ENCODE measurements at places on chromosomes 2 and 18.

DNA sequence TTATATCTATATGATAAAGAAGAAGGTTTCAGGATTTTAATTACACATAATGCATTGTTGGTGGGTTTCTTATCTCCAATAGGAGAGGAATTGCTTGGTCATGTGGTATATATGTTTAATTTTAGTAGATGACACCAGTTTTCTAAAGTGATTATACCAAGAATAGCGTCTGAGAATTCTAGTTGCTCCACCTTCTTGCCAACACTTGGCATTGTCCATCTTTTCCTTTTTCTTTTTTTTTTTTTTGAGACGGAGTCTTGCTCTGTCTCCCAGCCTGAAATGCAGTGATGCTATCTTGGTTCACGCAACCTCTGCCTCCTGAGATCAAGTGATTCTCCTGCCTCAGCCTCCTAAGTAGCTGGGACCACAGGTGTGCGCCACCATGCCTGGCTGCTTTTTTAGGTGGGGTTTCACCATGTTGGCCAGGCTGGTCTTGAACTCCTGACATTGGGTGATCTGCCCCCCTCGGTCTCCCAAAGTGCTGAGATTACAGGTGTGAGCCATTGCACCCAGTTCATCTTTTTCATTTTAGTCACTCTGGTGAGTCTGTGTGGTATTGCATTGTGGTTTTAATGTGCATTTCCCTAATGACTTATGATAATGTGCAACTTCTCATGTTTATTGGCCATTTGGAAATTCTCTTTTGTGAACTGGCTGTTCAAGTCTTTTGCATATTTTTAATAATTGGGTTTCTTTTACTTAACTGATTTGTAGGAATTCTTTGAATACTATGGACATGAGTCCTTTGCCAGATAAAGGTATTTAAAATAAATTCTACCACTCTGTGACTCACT, 37.3 kb upstream of the ZNF512 start:
- no peak for DNase-seq

GRCh38 chr18:75304678-75305557, 94.3 kb downstream of the TSHZ1 start:
- DNase-seq = no peak

GRCh38 chr2:5798084-5798483, 105.9 kb downstream of the SOX11 start:
- DNase-seq = no peak

DNA sequence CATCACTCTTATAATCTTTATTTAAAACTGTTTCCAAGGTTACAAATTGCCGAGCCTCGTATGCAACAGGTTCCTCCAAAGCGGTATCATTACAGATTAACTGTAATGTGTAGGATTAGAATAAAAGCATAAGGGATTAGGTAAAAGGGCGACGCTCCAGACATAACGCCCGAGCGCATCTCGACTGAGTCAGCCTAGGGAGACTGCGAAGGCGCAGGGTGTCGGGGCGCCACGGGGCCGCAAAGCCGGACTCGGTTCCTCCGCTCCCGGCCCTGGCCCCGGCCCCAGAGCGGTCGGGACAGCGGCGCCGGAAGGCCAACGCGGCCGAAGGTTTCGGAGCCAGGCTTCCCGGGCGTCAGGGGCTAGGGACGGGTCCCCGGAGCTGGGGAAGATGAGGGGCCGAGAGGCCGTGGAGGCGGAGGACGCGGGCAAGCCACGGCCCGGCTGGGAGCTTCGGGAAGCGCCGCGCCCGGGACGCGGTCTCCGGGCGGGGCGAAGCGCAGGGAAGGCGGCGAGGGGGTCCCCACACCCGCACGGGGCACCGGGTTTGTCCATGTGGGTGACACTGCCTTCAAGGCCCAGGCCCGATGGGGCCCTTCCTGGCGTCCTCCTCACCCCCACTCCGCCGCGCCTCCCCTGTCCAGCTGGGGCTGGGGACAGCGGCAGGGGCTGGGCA, 12.9 kb upstream of the SIX3 start:
- no peak for DNase-seq

DNA sequence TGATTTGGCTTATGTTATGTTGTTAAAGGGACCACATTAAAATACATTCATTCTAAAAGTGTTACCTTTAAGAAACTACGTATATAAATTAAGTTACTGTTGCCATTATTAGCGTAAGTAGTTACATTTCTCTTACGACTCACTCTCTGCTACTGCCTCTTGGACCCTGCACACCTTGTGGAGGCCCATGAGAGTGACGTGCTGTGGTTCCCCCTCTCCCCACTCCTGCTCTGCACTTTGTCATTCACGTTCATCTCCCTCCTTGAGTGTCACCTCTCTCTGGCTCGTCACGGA, 830 bp upstream of the MERTK start:
- no peak for DNase-seq

- peak; percentile 42 for DNase-seq
Measured at GRCh38 chr2:113080134-113080533, 12.4 kb downstream of the IL1F10 start.

DNA sequence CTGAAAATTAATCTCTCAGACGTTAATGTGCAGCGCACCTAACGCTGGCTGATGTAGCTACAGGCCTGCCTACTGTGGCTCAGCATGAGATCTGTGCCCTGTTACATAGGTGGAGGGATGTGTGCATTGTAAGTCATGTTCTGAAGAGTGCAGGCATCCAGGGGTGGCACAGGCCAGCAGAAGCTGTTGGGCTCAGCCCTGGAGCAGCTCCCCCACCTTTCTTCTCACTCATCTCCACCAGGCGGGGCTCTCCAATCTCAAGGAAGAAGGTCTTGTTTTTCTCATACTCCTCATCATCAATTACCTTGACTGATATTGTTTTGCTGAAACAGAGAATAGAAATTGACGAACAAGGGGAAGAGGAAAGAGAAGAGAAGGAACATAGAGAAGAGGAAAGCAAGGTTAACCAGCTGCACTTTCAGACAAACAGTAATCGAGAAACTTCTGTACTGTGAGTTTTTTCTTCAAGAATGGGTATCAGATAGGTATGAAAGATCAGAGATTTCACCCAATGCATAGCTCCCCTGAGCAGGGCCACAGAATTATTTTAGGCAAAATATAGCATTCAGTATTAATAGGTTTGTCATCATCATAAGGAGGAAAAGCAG, 273.6 kb downstream of the SLC8A1 start:
- no peak for DNase-seq

- no peak for DNase-seq
Measured at GRCh38 chr2:43838560-43839267, at the start of the genes ABCG5 and ABCG8. Gene ABCG5, minus strand, starts transcription at chr2:43838839. Its CDS starts 160 bp downstream, at chr2:43838679. Gene ABCG8, plus strand, starts transcription at chr2:43838971. Its CDS starts 83 bp downstream, at chr2:43839054.

DNA sequence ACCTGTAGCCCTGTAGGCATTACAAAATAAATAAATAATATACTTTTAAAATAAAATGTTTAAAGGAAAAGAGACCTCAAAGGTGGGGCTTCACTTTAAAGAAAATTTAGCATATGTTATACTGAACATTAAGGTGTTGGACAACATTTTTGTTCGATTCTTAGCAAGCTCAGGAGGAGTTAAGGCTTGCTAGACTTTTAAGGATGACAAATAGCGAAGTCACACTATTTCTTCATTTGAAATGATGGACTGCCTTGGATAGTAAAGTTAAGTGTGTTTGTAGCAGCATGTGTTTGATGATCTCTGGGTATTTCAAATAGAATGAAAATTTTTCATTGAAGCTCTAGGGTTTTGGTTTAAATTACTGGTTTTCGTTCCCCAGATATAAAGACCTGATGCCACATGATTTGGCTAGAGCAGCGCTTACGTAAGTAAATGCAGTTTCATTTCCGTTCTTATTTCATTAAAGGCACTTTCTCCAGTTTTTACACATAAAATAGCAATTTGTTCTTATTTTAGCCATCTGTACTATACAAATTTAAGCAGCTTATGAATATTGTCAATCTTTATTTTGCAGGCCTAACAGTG, 24.9 kb downstream of the HADHB start:
- no peak for DNase-seq

DNA sequence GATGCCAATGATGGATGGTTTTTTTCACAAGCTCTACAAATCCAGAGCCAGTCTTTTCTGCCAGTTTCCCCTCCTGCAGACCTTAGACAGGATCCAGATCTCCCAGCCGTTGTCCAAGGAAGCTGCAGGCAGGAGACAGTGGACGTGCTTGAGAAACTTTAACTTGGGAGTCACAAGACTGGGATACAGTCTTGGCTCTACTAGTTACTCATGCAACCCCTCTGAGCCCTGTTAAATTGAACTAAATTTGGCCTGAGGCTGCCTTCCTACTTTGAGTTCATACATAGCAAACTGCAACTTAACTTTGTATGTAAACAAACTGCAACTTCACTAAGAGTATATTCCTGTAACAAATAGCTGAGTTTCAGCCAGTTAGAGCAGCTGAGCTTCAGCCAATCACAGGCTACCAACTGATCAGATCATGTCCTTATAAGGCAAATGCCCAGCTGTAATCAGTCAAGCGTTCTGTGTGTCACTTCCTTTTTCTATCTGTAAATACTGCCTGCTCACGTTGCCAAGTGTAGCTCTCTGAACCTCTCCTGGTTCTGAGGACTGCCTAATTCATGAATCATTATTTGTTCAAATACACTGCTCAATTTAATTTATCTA, 140.9 kb downstream of the CAPN13 start:
- DNase-seq = no peak

DNA sequence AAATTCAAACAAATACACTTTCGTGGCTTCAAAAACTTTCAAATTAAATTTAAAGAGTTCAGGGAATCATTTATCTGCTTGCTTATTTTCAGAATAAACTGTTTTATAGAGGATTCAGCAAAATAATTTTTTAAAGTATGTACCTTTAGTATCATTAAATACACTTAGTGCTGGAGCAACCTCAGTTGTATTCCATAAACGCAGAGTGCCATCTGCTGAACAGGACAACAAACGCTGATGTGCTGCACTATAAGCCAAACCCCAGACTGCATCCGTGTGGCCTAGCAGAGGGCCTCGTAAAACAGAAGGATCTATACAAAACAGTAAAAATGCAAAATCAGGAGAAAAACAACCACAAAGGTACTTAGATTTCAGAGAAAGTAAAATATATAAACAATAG, 108.6 kb downstream of the STRN start:
- DNase-seq = no peak

GRCh38 chr18:50399582-50399981, 24.7 kb downstream of the SKA1 start:
- no peak for DNase-seq

DNA sequence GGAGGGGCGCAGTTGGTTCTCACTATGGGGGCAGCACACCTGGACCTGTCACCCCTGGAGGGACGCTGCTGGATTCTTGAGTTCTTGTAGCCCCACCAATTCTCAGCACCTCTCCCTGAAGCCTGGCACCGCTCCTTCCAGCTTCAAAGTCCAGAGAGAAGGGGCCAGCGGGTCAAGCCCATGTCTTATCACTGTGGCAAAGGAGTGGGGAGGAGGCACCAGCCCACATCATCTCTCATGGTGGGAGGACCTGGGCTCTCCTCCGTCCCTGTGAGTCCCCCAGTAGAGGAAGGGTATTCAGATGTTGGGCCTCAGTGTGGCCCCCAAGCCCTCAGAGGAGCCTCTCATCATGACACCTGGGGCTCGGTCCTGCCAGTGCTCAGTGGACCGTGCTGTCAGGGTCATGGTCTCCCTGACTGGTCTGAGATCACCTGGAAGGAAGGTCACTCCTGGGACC, 67.4 kb downstream of the HS1BP3 start:
- no peak for DNase-seq

- no peak for DNase-seq
Measured at GRCh38 chr2:165924946-165925345, 28.6 kb downstream of the TTC21B start.

GRCh38 chr2:138700716-138701115, 79.5 kb downstream of the NXPH2 start:
- DNase-seq = no peak

GRCh38 chr2:133412694-133413093, 155.6 kb downstream of the NCKAP5 start:
- DNase-seq = no peak

GRCh38 chr2:236209996-236210395, 41.8 kb upstream of the GBX2 start:
- no peak for DNase-seq

- no peak for DNase-seq
Measured at GRCh38 chr18:13510594-13510993, 215.8 kb downstream of the FAM210A start.

GRCh38 chr2:98917031-98917471, 19.0 kb downstream of the CRACDL start:
- DNase-seq = no peak

DNA sequence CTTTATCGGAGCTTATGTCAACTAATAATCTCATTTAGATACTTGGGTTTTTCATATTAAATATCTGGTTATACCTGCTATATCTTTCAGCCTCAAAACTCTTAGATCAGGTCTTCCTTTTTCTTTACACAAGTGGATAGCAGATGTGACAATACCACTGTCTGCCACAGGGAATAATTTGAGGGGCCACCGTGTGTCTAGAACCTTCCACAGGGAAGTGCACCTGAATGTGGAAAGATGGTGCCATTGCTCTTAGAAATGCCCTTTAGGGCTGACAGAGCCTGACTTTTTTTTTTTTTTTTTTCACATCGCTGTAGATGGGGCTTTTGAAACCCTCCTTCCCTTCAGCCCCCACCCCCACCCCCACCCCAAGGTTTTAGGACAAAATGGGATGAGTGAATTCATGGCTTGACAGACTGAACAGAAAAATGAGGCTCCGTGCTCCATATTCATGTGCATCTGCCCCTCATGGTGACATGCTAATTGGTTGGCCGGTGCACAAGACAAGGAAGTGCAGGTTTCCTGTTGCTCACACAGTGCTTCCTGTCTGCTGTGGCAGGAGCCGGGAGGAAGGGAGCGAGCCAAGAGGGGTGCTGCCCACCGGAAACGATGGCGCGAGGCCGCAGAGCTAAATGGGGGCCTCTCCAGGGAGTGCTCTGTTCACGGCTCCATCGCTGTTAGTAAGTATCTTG, 246.0 kb downstream of the LDLRAD4 start:
- peak; percentile 63 for DNase-seq

GRCh38 chr2:138078153-138078552, 113.9 kb downstream of the HNMT start:
- DNase-seq = no peak

DNA sequence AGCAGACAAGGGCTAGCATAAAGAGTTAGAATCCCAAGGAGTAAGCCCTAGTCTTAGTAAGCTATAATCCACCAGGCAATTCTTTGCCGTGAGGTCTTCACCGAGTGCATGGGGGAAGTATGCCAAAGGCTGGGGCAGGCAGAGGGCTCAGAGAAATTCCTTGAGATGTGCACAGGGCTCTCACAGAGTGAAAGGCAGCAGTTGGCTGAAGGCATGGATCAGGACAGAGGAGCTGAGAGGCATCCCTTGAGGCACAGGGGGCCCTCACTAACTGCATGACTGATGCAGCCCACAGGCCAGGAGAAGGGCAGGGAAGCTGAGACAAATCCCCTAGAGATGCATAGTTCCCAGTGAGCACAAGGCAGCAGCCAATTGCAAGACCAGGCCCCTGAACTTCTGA, 34.1 kb downstream of the PTH2R start:
- no peak for DNase-seq

Data from activated CD4-positive, alpha-beta T cell treated with anti-CD3 and anti-CD28 coated beads, Interleukin-2, amount 50 U/mL, for 24 hours (primary cell).